ENCODE measurements at places on chromosomes 1 and 21.

GRCh38 chr1:117142200-117142599 is 20.7 kb upstream of the TRIM45 start:
- DNase-seq = no peak

GRCh38 chr1:86247597-86248279 is 91.2 kb upstream of the COL24A1 start:
- peak; percentile 68 for DNase-seq

DNA sequence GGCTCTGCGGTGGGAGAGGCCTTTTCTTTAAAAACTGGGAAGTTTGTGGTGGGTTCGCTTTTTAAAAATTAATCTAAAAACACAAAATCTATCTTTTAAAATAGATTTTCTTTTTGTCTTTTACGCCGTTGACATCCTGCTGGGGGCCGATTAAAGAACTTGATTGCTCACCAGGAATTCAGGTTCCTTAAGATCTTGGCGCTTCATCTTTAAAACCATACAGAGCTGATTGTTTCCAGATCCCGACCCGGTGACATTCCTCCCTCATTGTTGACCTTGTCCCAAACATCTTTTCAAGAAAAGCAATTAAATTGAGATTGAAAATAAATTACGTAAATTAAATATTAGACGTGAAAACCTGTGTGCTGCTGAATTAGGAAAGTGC is 546 bp upstream of the ZNF697 start:
- DNase-seq = no peak

- DNase-seq = no peak
These were observed 97.6 kb downstream of the EPHB2 start for GRCh38 chr1:22808186-22808675.

DNA sequence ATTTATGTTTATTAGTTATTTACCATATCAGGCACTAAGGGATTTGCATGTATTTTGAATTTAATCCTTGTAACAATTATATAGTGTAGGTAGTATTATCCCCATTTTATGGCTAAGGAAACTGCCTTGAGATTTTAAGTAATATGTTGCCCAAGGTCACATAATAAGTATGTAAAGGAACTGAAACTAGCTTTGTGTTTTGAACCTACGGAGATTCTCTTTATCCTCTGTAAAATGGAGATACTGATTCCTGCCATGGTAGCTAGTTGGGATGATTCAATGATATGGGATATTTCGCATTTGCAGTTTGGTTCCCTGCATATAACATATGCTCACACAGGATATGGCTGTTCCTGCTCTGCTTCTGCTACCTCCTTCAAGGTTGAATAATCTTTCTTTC is 144.3 kb downstream of the ST6GALNAC3 start:
- DNase-seq = no peak

- no peak for DNase-seq
These were observed 33.6 kb downstream of the CD55 start for GRCh38 chr1:207355060-207355459.

DNA sequence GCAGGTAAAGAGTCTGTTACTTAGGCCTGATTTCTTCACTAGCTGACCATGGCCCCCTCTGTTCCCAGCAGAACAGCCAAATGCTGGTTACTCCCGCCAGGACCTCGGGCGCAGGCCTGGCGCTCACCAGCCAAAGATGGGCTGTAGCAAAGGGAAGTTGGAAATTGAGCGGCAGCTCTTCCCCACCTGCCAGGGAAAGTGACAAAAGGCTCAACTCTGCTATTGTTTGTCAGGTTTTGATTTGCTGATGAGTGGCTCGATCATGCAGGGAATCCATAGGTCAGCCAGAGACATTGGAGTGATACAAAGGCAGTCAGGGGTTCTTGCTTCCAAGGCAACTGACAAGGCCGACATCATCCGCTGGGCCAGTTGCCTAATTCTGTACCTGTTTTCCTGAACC is 120.1 kb downstream of the ASTN1 start:
- no peak for DNase-seq

- no peak for DNase-seq
These were observed 82.4 kb upstream of the MAGI3 start for GRCh38 chr1:113307771-113308445.

All from NCI-H526 (cell line).